Daoy (cell line): ENCODE measurements at places on chromosomes 6 and 20. TPM values are rescaled to one million over a fixed set of nuclear protein-coding genes. Genes with fewer than 3 reads are reported as not detected.

Gene PAK5
- total RNA-seq: 0.46 TPM in 1 of 2 replicates, not detected in the other

Gene GNRH2
- not detected in 2 replicates for total RNA-seq

Gene SLC13A3
- 0.11 TPM in 1 of 2 replicates, not detected in the other for total RNA-seq

Gene SIRPB1
- total RNA-seq: 0.06 and 0.11 TPM in 2 replicates

Gene ZMYND8
- total RNA-seq: 15.4 and 20.7 TPM in 2 replicates

Gene PRPH2
- not detected in 2 replicates for total RNA-seq

Gene SAMD5
- 2.0 and 2.7 TPM in 2 replicates for total RNA-seq

Gene NHSL1
- 2.2 and 4.2 TPM in 2 replicates for total RNA-seq

Gene COL19A1
- 0.06 TPM in 1 of 2 replicates, not detected in the other for total RNA-seq

Gene IPCEF1
- total RNA-seq: 1.5 TPM in 1 of 2 replicates, not detected in the other

Gene SYCP2L
- total RNA-seq: 0.11 TPM in 1 of 2 replicates, not detected in the other

Gene KCNB1
- total RNA-seq: under 0.01 TPM in 1 of 2 replicates, not detected in the other

Gene MLIP
- not detected in 2 replicates for total RNA-seq

DNA sequence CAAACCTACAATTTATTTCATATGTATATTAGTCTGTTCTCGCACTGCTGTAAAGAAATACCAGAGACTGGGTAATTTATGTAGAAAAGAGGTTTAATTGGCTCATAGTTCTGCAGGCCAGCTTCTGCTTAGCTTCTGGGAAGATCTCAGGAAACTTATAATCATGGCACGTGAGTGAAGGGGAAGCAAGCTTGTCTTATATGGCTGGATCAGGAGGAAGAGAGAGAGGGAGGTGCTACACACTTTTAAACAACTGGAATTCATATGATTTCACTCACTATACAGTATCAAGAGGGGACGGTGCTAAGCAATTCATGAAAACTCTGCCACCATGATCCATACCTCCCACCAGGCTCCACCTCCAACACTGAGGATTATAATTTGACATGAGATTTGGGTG lies 29.9 kb downstream of the PHACTR2 start:
- no peak for DNase-seq

DNA sequence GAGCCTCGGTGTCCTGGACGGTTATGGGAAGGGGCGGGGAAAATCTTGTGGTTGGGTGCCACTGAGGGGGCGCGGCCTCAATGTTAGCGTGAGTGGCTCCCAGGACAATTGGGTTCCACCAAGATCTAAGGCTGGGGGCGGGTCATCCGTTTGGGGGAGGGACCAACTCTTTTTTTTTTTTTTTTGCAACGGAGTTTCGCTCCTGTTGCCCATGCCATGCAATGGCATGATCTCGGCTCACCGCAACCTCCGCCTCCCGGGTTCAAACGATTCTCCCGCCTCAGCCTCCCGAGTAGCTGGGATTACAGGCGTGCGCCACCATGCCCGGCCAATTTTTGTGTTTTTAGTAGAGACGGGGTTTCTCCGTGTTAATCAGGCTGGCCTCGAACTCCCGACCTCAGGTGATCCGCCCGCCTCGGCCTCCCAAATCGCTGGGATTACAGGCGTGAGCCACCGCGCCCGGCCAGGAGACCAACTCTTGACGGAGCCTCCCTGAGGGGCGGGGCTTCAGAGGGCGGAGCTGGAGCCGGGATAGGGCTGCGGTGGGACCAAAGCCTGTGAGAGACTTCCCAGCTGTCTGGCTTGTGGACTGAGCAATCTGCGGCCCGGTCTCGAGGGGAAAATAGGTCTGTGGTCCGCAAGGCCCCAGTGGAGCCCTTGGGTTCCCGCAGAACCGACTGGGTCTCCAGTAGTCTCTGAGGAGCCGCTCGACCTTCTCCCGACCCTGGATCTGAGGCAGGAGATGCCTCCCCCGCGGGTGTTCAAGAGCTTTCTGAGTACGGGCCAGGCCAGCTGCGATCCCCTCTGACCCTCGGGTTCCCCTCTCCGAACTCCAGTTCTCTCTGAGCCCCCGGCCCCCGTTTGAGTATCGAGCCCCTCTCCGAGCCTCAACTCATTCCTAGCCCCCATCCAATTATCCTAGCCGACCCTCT lies 1.1 kb downstream of the SPAG4 start:
- peak; percentile 91 for DNase-seq

- DNase-seq: no peak
Measured at GRCh38 chr6:42363926-42364849, 87.5 kb downstream of the TRERF1 start.

- DNase-seq: peak; percentile 16
Measured at GRCh38 chr6:168546151-168546550, 105.2 kb downstream of the SMOC2 start.

GRCh38 chr6:158847012-158847529 lies 27.9 kb upstream of the EZR start:
- DNase-seq: peak; percentile 55

DNA sequence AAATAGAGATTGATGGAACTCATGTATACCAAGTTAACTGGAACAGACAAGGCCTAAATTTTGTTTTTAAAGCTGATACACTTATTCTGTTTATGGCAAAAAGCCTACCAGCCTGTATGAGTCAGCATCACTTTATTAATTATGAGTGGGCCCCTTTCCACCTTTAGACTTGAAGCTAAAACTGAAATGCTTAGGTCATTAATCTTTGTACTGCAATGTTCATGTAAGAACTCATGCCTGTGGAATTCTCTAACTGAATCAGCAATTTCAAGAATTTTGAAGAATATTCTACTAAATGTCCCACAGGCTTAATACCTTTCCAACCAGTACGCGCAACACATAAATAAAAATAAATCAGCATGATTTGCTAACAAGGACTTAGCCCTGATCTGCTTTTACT lies 140.2 kb upstream of the PHACTR1 start:
- no peak for DNase-seq

DNA sequence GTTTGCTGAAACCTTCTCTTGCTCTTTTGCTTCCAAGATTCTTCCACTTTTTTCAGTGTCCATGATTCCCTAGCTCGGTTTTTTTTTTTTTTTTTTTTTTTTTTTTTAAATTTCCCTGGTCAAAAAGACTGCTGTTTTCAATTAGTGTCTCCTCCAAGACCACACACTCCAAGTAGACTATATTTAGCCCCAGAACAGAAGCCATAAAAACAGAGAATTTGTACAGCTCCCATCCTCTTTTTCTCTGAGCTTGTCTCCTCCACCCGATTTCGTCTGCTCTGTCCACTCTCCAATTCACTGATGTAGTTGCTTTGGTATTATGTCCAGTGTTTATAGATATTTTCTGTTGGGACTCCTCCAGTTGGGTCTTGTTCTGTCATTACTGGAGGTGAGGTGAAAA lies 37.6 kb downstream of the RSPH3 start:
- no peak for DNase-seq

- peak; percentile 96 for DNase-seq
Measured at GRCh38 chr6:11921017-11921438, 91.1 kb upstream of the HIVEP1 start.

DNA sequence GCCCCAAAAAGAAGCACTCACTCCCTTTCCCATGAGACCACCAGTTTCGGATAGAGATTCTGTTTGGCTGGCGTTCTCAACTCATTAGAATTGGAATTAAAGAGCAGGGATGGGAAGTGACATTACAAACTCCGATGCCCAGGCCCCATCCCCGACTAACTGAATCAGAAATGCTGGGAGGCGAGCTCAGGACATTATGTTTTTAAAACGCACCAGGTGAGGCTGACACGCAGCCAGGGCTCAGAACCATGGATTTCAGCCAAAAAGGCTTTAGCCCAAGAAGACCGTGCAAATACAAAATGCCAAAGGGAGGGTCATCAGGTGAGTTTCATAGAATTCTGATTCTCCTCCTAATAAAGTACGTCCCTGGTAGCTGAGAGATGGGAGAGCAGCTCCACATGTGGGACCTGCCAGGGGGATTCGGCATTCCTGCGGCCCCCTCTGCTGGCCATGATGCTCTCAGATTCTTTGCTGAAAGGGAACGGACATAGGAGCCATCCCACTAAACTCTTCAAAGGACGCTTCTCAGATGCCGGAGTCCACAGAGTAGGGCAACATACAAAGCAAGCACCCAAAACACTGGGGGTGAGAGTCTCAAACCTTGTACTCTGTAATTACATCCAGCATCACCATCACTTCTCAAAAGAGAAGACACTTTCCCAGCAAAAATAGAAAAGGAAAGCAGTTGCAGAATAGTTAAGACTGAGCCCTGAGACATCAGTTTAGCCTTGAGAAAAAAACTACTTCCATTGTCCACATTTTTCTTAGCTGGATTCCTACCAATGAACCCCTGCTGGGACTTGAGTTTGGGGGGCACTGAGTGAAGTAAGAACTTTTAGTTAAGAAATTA lies 205.2 kb downstream of the BMP7 start:
- peak; percentile 68 for DNase-seq

GRCh38 chr20:48822879-48823385 lies 4.9 kb downstream of the PREX1 start:
- DNase-seq: no peak

GRCh38 chr6:122730334-122730733 lies 49.2 kb upstream of the FABP7 start:
- DNase-seq: no peak

- no peak for DNase-seq
Measured at GRCh38 chr20:58294497-58295455, 14.7 kb upstream of the RAB22A start.

DNA sequence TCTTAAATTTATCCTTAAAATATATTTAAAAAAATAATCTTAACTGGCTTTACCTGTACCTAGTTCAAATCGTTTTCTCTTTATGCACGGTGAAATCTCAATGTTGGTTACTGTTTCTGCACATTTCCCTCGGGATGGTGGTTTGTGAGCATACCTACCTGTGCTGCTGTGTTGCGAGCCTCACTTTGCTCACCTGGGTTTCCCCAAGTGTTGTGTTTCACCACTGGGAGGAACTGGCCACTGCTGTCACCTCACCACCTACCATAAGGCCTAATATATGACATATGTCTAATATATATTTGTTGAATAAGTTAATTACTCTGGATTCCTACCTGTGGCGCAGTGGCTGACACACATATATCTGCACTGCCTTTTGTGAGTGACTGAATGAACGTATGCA lies 493.5 kb upstream of the FLRT3 start:
- DNase-seq: no peak

GRCh38 chr6:14665827-14666724 lies 548.5 kb downstream of the CD83 start:
- DNase-seq: peak; percentile 98

DNA sequence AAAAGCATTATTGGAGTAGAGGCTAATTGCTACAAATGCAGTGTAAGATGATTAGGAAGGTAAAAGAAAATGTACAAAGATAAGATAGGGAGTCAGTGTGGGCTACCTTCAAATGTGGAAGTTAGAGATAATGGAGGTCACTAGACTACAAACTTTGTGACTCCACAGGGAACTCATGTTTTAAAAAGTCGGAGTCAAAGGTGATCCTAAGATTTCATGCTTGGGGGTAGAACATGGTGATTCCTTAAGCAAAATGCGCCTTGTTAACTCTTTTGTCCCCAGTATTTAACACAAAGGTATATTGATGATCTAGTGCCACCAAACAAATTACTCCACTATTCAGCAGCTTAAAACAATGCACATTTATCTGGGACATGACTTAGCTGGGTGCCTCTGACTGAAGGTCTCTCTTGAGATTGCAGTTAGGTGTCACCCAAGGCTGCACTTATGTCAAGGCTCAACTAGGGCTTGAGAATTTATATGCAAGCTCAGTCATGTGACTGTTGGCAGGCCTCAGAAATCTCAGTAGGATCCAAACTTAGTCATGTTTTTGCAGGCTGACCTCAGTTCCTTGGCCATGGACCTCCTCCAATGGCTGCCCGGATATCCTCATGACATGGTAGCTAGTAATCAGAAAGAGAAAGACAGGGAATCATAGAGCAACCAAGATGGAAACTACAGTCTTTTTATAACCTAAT lies 11.4 kb upstream of the SNX9 start:
- DNase-seq: peak; percentile 30

- DNase-seq: no peak
Measured at GRCh38 chr6:137093183-137094069, 48.7 kb upstream of the IL20RA start.

DNA sequence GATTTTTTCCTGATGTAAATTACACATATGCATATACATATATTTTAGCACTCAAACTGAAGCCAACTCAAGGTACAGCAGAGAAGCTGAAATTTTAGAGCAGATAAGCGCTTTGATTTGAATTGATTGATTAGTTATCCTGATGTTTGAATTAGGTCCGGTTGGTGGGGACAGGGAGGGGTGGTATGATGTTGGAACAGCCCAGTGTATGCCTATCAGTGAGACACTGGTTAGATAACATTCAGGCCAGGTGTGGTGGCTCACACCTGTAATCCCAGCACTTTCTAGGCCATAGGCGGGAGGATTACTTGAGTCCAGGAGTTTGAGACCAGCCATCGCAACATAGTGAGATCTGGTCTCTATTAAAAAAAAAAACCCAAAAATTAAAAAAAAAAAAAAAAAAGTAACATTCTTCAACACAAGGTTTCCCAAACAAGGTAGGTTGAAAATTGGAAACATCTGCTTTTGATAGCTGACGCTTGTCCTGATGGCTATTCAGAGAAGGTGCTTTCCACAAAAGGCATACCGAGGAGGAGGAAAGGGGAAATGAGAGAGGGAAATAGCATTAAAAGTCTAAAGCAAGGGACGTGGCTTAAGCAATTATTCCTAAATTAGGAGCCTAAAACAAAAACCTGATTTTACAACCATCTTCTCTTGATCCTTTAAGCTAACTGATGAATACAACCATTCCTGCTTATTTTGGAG lies 288.4 kb upstream of the JARID2 start:
- no peak for DNase-seq

DNA sequence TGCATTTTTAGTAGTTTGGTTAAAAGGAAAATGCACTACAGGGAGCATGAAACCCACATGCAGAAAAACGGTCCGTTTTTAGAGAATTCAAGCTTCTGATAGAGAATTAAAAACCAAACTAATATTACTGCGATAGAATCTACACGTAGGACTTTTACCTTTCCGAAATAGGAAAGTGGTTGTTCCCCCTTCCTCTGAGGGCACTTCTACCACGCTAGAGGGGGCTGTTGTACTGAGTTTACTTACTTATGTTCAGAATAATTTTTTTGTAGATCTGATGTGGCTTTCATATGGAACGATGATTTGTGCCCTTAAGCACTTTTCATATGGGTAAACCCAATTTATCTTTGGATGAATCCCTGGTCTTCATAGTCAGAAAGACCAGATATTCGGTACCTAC lies 264.3 kb upstream of the PLN start:
- peak; percentile 45 for DNase-seq

- DNase-seq: peak; percentile 40
Measured at GRCh38 chr6:20846602-20847028, 312.4 kb downstream of the CDKAL1 start.

- no peak for DNase-seq
Measured at GRCh38 chr6:26140254-26140966, 53.2 kb downstream of the HFE start.
